ENCODE measurements at places on chromosomes 3 and 15.

- no peak for DNase-seq
Observed at GRCh38 chr3:60973321-60973720, 277.9 kb downstream of the FHIT start.

DNA sequence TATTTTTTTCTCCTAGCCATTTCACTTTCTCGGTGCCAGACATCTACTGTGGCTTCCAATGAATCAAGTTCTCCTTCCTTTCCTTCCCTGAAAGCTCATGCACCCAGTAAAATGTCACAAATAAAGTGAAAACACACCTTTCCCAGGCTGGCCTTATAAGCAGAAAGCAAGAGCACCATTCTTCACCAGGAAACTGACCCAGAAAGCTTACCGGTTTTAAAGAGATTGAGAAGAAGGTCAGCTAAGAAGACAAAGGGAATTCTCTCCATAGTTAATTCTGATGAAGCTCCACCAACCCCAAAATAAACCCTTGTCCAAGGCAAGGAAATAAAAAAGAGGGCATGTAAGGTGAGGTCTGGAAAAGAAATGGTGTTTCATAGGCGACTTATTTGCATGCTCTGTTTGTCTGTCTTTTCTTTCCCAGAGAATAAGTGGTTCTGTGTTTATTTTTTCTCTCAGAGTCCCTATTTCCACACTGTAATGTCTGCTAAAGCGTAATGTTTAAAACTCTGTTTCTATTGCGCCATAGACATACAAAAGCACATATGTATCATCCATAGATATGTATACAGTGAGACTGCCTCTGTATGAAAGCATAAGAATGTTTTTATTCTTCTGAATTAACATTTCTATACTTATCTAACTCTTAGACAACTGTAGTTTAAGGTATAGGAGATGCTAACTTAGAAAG, 2.8 kb downstream of the LSAMP start:
- no peak for DNase-seq

DNA sequence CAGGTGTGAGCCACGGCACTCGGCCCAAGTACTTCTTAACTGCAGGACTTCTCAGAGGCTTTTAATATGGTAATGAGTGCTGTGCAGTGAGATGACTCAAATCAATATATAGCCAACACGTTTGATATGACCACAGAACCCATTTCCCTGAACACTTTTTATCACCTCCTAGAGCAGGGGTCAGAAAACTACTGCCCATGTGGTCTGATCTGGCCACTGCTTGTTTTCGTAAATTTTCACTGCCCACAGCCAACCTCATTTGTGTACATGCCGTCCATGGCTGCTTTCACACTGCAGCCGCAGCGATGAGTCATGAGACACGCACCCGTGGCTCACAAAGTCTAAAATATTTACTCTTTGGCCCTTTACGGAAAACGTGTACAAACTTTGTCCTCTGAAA, 179.2 kb downstream of the RORA start:
- no peak for DNase-seq

GRCh38 chr3:56854856-56855611, 53.3 kb upstream of the ARHGEF3 start:
- DNase-seq: peak; percentile 16

All from cardiac fibroblast (primary cell).